NCI-H1417 treated with DMSO at 0.1 percent for 48 hours (cell line): ENCODE measurements at places on chromosomes 13 and 19.

GRCh38 chr13:90866006-90866405, 481.5 kb upstream of the MIR17HG start:
- no peak for DNase-seq

- peak; percentile 35 for DNase-seq
These were observed 502.3 kb downstream of the KCTD12 start for GRCh38 chr13:76383676-76384461.

DNA sequence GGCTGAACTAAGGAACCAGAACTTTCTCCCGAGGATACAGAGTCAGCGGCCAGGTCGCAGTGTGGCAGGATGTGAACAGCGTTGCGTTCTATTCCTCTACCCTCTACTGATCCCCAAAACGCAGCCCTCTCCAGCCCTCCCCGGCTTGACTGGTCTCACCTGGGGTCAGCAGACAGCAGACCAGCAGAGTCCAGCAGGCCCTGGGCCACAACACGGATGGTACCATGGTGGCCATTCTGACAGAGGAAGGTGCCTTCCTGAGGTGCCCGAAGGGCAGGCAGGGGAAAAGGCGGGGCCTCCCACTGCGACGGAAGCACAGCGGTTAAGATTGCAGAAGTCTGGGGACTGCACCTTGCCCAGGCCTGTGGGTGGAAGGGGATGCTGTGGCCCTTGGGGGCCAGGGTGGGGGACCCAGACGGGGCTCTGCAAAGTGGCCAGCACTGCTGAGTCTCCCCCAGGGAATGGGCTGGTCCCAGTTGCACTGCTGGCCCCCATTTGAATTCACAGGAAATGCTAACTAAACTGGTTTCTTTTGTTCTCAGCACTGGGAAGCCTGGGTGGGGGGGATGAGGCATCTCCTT, at the start of gene ICAM3:
Gene ICAM3 (minus strand): TSS at position 245 of the 581 bp plus-strand sequence. CDS start 10 bp downstream, at position 235.
- no peak for DNase-seq

DNA sequence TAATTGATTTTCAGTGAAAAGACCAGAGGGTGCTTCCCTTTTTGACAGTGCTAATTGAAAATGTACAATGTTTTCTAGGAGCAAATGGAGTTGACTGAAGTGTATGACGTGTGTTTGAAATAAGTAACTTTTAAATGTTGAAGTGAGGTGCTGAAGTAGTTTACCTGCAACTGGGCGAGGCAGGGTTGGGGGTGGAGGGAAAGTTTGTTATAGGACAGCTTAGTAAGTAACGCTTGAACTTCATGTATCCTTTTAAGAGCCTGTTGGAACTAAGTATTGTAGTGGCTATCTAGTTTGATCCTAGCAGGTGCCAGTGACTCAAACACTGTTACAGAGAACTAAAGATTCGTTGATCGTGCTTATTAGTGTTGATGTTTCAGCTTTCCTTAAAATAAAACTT, 5.9 kb downstream of the SLAIN1 start:
- DNase-seq, result no peak

- peak; percentile 13 for DNase-seq
These were observed 31.3 kb upstream of the ZMYM2 start for GRCh38 chr13:19927117-19927748.

DNA sequence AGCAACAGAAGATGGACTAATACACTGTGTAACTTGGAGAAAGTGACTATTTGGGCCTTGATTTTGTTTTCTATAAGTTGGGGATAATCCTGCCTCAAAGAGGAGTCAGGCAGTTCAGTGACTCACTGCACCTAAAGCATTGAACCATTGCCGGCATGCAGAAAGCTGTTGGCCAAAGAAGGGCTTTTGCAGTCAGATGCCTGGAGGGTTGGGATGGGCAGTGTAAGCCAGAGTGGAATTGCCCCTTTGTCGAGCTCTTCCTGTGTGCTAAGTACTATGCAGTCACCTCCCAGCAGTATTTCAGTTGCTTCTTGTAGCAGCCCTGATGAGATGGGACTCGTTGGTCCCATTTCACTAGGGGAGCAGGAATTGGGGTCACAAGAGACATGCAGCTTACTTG, 11.1 kb downstream of the ZNF473 start:
- no peak for DNase-seq

- no peak for DNase-seq
These were observed 420 bp downstream of the DMKN start for GRCh38 chr19:35512831-35513627.

DNA sequence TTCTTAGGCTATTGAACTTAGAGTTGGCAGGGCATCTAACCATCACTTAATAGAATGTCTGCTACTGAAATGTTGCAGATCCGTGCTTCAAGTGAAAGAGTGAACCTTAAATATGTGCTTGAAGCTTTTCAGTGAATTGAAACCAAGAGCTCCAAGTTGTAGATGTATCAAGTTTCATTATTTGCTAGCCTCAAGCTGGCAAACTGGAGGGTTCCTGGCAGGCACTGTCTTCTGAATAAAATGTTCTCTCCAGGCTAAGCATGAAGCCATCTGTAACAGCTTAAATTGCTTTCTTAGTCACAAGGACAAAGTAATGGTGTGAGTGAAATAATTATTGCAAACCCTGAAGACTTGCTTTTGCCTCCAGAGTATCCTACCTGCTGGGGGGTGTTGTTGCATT, 415.0 kb upstream of the SPRY2 start:
- DNase-seq, result no peak

- DNase-seq, result no peak
These were observed 6.0 kb downstream of the C13orf42 start for GRCh38 chr13:51105046-51105445.

GRCh38 chr19:54616057-54616456, 14.2 kb upstream of the LILRB1 start:
- DNase-seq, result no peak

GRCh38 chr13:37070145-37070695, 10.7 kb upstream of the SUPT20H start:
- DNase-seq, result no peak

- no peak for DNase-seq
These were observed 19.8 kb downstream of the DPP9 start for GRCh38 chr19:4703671-4704316.

GRCh38 chr19:662207-662961, 630 bp downstream of the RNF126 start:
- DNase-seq, result no peak

DNA sequence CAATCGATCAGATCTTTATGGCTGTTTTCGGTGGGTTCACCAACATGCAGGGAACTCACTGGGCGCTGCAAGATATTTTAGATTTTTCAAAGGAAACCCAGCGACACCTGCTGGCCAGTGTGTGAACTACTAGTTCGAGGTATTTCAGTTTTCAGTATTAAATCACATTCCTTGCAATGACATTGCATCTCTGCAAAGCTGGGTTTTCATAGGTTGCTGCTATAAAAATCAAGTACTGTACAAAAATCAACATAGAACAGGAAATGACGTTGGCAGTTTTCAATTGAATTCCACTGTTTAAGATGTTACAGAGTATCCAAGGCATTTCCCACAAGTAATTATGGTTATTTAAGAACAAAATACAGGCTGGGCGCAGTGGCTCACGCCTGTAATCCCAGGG, 17.6 kb downstream of the LIG1 start:
- no peak for DNase-seq

DNA sequence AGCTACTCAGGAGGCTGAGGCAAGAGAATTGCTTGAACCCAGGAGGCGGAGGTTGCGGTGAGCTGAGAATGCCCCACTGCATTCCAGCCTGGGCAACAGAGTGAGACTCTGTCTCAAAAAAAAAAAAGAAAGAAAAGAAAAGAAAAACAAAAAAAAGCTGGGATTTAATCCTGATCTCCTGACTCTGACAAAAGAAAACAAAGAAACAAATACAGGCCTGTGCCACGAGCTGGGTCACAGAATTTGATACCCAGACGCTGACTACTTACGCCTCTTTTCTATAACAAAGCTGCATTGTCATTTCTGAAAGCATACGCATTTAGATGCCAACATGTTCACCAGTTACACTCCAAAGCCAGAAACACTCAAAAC, 18.2 kb upstream of the GTF2F2 start:
- no peak for DNase-seq

DNA sequence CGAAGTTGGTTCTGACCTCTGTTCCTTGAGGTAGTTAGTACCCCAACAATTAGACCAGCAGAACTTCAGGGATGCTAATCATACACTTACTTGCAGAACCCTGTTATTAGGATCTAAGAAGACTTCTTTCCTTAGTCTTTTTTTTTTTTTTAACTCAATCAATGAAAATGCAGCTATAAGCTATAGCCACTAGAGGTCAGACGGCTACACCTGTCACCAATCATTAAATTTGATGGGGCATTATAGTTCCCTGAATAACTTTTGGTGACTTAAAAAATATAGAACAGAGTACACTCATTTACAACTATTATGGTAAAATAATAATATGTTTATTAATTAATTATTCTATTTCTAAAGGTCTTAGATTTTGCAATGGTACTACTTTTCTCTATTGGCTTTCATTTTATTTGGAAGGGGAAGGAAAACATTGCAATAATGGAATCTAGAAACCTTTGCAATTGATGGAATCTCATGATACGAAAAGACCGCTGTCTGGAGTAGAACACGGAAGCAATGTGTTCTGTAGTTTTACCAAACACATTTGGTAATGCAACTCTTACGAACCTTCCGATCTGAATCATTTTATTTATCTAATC, 483.2 kb downstream of the DIAPH3 start:
- peak; percentile 14 for DNase-seq

GRCh38 chr19:703651-704446, 4.9 kb upstream of the PALM start:
- DNase-seq, result no peak

- DNase-seq, result no peak
These were observed 53.7 kb downstream of the PEPD start for GRCh38 chr19:33467851-33468250.

- DNase-seq, result no peak
These were observed 54.2 kb downstream of the KDM4B start for GRCh38 chr19:5023128-5023571.

- DNase-seq, result no peak
These were observed 1.5 kb upstream of the KLK11 start for GRCh38 chr19:51027873-51028272.

DNA sequence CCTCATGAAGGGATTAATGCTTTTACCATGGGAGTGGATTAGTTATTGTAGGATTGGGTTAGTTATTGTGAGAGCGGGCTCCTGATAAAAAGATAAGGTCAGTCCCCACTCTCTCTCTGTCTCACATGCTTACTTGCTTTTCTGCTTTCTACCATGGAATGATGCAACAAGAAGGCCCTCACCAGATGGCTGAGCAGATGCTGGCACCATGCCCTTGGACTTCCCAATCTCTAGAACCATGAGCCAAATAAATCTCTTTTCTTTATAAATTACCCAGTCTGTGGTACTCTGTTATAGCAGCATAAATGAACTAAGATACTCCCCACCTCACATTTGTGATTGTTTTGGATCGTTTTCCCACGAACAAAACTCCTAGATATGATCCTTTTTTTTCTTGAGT, 353.8 kb downstream of the DNAJC15 start:
- no peak for DNase-seq

GRCh38 chr13:80408270-80408669, 67.3 kb upstream of the SPRY2 start:
- no peak for DNase-seq

- DNase-seq, result no peak
These were observed 27.6 kb downstream of the TMPRSS9 start for GRCh38 chr19:2387367-2388288.

GRCh38 chr13:78632996-78633395, 26.0 kb downstream of the OBI1 start:
- no peak for DNase-seq

DNA sequence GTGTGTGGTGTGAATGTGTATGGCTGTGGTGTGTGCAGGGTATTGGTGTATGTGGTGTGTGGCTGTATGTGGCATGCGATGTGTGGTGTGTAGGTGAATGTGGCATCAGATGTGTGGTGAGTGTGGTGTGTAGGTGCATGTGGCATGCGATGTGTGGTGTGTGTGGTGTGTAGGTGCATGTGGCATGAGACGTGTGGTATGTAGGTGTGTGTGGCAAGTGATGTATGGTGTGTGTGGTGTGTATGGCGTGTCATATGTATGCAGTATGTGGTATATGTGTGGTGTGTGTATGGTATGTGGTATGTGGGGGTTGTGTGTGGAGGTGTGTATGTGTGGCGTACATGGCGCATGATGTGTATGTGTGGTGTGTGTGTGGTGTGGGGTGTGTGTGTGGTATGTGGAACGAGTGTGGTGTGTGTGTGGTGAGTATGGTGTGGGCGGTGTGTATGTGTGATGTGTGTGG, 63.4 kb downstream of the PEPD start:
- no peak for DNase-seq

- no peak for DNase-seq
These were observed 15.1 kb upstream of the N4BP2L2 start for GRCh38 chr13:32553720-32554119.

- peak; percentile 87 for DNase-seq
These were observed 3.4 kb downstream of the TPGS1 start for GRCh38 chr19:510606-511100.

DNA sequence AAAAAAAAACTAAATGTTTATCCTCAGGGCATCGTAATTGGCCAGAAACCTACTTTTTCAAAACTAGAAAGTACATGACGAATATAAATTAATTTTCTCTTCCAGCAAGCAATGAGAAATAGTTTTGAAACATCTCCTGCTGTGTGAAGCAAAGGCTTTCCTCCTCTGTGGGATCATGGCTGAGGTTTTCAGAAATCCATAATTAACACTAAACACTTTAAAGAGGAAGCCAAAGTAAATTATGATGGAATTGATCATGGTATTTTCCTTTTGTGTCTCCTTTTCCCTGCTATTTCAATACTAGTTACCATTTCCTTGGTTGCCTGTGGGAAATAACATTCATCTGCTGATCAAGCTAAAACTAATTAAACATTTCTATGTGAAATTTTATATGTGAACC, 1413.8 kb upstream of the PCDH20 start:
- no peak for DNase-seq

- DNase-seq, result no peak
These were observed 17.0 kb downstream of the EPS8L1 start for GRCh38 chr19:55092423-55093318.

- no peak for DNase-seq
These were observed 84.4 kb upstream of the SPATA13 start for GRCh38 chr13:24076109-24076508.

- DNase-seq, result no peak
These were observed 39.3 kb downstream of the TM9SF2 start for GRCh38 chr13:99540530-99540929.

GRCh38 chr19:22427960-22428913, 6.1 kb upstream of the ZNF98 start:
- no peak for DNase-seq

- DNase-seq, result no peak
These were observed 1.0 kb downstream of the FSTL3 start for GRCh38 chr19:677201-677600.

- DNase-seq, result no peak
These were observed 7.2 kb downstream of the PNPLA6 start for GRCh38 chr19:7542556-7543348.

GRCh38 chr13:44172281-44172810, 201.3 kb upstream of the SERP2 start:
- DNase-seq, result no peak

DNA sequence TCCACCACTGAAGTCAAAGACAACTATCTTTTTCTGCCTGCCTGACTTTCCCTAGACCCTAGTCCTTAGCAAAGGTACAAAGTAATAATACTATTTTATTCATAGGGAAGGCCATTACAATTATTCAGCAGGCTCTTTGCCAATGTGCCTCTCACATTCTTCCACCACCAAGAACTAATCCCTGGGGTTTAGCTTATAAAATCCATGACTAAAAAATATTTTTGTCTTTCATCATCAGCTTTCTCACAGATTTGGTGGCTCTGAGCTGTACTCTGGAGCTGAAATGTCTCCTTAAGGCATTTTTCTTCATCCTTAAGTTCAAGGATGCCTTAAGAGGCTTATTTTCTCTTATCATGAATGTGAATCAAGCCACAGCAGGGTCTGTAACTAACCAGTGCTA, 96.1 kb downstream of the OXGR1 start:
- no peak for DNase-seq

GRCh38 chr19:36488846-36489117, 579 bp downstream of the ZNF566 start:
- DNase-seq, result no peak
